SK-N-SH treated with all-trans-retinoic acid at 6 μM for 48 hours (cell line): ENCODE measurements at places on chromosomes 4 and X.
A peak's percentile ranks its signal among the peaks of the same experiment; 100 is the strongest.

GRCh38 chr4:184115399-184115798, 102.3 kb downstream of the ENPP6 start:
- ATAC-seq = no peak

DNA sequence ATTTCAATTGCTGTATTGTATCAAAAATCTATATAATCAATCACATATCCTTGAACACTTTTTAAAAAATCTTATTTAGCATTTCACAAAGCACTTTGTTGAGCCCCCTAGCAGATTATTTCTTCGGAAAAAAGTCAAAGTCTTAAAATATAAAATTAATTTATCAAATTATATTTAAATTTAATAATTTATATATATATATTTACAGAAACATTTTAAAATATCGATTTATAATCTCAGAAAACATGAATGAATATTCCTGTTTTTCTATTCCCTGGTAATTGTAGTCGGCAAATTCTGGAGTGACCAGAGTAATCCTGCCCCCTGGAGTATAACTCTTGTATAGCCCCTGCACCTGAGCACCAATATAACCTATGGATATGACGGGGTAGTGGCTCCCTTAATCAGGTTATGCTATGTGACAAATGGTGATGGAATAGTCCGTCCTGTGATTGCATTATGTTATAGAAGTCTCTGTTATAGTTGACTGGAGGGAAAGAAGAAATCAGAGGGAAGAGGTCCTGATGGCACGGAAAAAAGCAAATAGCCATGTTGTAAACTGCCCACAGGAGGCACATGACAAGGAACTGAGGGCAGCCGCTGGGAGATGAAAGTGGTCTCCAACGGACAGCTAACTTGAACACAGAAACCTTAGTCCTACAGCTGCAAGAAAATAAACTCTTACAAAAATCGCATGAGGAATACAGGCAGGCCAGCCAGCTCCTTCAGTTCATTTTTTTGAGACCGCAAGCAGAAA, 1092.3 kb downstream of the ARAP2 start:
- no peak for ATAC-seq

GRCh38 chr4:26077756-26078155, 163.7 kb downstream of the SMIM20 start:
- no peak for ATAC-seq

DNA sequence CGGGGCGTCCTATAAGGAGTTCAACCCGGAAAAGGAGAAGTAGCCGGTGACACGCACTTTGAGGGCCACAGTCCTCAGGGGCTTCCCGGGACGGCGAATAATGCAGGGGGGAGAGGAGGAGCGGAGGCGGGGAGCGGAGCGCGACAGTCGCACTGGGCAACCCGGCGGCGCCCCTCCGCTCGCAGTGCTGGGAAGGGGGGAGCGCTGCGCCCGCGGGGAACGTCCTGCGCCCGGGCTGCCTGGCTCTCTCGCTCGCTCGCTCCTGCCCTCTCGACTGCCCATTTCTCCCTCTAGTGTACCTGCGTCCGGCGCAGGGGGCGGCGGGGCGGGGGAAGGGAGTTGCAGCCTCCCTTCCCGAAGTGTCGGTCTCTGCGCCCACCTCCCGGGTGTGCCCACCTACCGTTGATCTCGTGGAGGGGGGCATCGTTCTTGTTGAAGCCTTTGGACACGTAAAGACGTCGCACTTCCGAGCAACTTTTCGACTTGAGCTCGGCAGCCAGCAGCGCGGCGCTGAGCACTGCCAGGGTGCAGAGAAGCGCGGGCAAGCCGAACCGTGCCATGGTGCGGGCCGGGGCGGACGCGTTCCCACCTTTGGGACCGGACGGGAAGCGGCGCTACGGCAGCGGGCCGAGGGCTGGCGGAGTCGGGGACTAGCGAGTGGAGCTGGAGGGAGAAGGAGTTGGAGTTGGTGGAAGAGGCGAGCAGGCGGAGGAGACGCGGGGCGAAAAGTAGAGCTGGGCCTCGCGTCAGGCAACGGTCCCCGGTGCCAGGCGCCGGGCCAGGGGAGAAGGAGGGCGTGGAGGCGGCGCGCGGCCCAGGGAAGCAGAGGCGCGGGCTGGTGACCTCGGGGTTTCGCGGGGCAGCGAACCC, 648 bp downstream of the GPC4 start:
- ATAC-seq = peak; percentile 40

DNA sequence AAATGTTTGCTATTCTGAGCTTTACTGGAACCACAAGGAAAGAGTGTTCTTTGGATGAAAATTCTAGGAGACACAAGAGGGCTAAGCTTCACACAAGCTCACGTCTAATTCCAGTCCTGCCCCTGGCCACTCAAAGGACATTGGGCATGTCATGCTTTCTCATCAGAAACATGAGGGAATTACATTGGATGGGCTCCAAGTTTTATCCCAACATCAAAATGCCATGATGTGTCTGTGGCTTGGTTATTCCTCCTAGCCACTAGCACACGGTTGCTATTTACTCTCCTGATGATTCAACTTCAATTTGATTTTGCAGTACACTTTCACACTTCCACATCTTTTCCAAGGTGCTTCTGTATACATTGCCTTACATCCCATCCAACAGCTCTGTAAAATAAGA, 149.6 kb upstream of the FAM9B start:
- ATAC-seq = no peak
